ENCODE measurements at places on chromosomes 7 and 10. TPM values are rescaled to one million over a fixed set of nuclear protein-coding genes. Genes with fewer than 3 reads are reported as not detected.

GPER1 gene
- 0.56 TPM for total RNA-seq

DNA sequence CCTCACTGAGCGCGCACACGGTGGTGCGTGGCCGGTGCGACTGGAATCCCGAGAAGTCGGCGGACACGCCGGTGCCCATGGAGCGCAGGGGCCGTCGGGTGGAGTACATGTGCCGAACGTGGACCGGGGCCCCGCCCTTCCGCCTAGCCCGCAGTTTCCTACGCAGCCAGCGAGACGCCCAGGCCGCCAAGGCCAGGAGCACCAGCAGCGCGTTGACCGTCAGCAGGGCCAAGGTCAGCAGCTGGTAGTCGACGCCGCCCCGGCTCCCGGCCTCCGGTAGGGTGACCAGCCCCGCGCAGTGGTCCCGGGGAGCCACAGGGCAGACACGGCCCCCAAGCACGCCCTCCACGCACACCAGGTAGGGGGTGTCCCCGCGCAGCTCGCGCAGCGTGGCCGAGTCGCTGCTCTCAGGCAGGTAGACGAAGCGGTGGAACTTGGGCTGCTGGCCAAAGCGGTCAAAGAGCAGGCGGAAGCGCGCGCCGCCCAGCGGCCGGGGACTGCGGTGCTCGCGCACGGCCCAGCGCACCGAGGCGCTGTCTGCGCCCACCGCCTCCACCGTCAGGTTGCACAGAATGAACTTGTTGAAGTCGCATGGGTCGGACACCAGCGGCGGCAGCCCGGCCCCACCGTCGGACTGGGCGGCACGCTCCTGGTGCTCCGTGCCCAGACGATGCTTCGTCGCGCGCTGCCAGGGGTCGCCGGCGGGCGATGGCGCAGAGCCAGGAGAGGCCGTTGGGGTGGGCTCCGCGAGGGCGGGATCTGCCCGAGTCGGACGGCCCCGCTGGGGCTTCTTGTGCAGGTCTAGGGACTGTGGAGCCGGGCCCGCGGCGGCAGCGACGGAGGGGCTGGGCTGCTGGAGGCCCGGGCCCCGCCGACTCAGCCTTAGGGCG is 2.2 kb downstream of the TRIL start:
- peak; percentile 48 for DNase-seq

TUBB8 gene
- total RNA-seq: not detected

PITX3 gene
- 0.24 TPM for total RNA-seq

DNA sequence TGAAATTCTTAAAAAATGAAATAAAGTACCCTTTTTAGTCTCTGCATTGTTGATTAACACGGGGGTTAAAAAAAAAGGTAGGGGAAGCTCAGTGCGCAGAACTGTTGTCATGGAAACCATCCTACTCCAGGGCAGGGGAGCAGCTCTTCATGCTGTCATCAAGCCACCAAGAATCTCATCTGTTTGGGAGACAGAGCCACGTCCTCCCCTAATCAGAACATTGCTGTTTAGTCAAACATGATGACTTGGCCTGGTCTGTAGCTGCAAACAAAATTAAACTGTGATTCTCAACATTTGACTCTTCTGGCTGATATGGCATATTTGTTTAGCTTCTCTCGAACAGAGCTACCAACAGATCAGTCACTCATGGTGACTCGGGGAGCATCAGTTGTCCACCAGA is 254.4 kb upstream of the KLF14 start:
- DNase-seq: no peak

ZFAND4 gene
- total RNA-seq: 13.4 TPM

BICC1 gene
- total RNA-seq: not detected

DNA sequence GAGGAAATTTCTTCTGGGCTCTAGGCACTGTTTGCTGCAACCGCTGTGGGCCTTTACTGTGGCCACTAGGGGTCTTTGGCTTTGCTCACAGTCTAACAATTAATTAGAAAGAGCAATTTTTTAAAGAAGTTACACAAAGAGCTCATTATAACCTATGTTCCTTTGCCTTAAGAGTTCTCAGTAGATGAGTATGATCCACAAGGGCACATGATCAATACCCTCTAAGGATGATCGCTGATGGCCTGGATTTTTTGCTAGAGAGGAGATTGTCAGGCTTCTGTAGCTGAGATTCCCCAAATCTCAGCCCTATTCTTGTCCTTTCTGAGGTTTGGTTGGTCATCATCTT is 80.8 kb upstream of the RHOBTB1 start:
- no peak for DNase-seq

- no peak for DNase-seq
Observed at GRCh38 chr7:35019801-35020200, 17.5 kb downstream of the DPY19L1 start.

- DNase-seq: no peak
Observed at GRCh38 chr7:29432721-29433120, 130.9 kb upstream of the PRR15 start.

- no peak for DNase-seq
Observed at GRCh38 chr7:108083980-108084379, 46.2 kb downstream of the LAMB4 start.

DNA sequence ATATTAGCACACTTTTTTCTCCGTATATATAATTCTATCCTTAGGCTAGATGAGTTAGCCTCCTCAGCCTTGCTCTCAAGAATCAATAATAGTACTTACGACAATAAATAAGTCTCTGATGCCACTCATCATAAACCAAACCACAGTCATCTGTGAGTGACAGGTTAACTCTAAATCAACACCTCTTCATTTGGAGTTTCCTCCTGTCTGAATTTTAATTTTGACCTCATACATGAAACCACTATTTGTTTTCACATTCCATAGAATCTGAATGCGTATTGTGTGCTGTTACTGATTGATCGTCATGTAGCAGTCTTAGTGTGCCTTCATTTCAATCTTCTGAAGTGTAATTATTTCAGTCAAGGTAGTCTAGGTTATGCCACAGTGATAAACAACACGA is 85.8 kb downstream of the HGF start:
- DNase-seq: no peak

DNA sequence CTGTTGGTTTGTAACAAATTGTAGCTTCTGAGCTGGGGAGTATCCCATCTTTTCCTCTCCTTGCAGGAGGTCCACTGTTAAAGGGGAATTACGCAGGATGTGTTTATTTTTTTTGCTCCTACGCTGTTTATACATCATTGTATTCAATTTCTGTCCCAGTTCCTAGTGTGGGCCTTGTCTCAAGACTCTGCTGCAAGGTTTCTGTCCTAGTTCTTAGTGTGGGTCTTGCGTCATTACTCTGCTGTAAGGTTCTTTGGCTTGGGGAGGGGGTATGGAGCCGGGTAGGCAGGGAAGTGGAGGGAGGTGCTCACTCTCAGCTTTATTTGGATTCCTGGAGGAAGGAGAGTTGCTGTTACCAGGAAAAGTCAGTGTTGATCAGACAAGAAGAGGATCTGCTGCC is 64.0 kb upstream of the TRIM8 start:
- DNase-seq: no peak

GRCh38 chr10:22219308-22219707 is 1.5 kb upstream of the EBLN1 start:
- no peak for DNase-seq

DNA sequence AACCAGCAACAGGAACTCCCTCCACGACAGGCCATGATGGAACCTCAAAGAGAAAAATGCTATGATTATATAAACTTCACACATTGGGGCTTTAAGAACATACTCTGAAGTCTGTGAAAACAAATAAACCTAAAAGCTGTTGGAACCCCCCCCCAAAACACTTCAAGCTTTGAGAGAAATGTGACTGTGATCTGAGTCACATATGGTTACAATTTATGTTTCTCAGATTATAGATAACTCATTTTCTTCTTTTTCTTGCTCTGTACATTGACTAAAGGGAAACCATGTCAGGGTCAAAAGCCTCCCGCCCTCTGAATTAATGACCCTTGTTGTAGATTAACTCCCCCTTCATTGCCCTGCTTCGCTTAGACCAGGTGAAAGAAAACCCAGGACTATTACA is 15.8 kb downstream of the VOPP1 start:
- DNase-seq: no peak

NACAD gene
- 0.36 TPM for total RNA-seq

GRCh38 chr10:96693431-96693830 is 26.9 kb downstream of the PIK3AP1 start:
- no peak for DNase-seq

SSBP1 gene
- 126 TPM for total RNA-seq

TMEM196 gene
- total RNA-seq: not detected

- peak; percentile 23 for DNase-seq
Observed at GRCh38 chr10:88385601-88386203, 197.4 kb downstream of the RNLS start.

DNA sequence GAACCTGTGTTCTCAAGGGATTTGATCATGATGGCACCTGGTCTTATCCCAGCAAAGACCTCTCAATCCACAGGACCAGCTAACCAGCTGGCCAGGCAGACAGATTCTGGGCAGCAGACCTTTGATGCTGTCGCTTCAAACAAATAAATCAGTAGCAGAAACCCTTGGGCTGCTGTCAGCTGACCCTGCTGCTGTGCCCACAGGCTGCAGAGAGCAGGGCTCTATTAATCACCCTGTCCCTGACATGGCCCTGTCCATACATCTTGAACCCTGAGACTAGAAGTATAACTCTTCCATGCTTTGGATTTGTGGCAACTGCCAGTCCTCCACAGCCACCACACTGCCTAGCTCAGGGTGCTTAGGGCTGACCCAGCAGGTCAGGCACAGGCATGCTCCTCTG is 244.1 kb upstream of the PODXL start:
- DNase-seq: no peak

TMEM270 gene
- not detected for total RNA-seq

DNA sequence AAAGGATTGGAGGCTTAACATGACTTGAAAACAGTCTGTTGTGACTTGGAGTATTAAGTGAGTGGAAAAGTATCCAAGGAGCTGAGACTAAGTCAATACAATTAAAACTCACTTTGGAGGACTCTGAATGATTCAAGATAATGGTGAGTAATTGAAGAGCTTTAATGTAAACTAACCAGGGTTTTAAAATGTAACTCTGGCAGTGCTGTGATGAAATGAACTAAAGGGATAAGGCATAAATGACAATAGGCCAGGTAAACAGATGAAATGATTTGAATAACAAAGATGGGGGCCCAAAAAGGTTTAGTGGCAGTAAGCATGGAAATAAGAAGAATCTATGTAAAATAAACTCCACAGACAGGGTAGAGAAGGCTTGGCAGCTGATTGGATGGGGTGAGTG is 316.5 kb upstream of the CACNA2D1 start:
- DNase-seq: no peak

- no peak for DNase-seq
Observed at GRCh38 chr7:96017877-96018276, 245.5 kb downstream of the DYNC1I1 start.

GRCh38 chr7:34361663-34362250 is 296.3 kb upstream of the NPSR1 start:
- no peak for DNase-seq

GRCh38 chr7:155660758-155661093 is 16.3 kb downstream of the RBM33 start:
- no peak for DNase-seq

DNA sequence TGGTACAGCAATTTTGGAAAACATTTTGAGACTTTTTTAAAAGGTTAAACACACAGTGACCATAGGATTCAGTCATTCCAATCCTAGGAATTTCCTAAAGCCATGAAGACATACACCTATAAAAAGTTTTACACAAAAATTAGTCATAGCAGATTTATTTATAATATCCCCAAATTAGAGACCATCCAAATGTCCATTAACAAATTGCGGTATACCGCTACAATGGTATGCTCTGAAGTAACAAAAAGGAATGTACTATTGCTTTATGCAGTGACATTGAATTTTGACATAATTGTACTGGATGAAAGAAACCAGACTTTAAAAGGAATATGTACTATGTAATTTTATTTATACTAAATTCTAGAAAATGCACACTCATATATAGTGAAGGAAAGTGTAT is 362.8 kb downstream of the HGF start:
- no peak for DNase-seq

DNA sequence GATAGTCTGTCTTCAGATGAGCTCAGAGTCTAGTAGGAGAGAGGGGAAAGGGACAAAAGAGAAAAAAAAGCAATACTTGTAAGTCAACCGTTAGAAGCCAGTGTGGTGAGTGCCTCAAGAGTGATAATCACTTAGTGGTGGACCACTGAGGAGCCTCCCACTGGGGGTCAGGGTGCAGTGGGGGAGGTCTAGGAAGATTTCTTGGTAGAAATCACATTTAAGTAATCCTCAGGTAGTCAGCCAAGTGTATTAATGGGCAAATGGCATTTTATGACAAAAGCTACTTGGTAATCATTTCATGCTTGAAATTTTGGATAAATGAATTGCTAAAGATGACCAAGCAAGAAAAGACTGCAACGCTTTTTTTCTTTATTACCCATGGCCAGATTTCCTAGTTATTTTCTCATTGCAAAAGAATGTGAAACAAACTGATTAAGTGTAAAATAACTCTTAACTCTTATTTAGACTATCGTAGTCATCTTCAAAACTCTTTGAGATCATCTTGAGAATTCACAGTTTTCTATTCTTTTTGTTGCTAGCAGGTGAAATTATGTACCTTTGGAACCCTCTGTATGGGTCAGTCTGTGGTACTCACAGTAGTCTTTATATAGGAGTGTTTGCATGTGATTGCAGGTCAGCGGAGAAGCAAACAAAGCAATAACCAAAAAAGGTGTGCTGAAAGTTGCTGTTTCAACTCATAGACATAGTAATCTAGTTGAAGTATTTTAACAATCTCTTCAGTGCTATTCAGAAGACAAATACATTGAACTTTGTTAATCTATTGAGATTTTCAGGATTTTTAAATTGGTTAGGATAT is 63.9 kb downstream of the PPP1R9A start:
- DNase-seq: no peak

DNA sequence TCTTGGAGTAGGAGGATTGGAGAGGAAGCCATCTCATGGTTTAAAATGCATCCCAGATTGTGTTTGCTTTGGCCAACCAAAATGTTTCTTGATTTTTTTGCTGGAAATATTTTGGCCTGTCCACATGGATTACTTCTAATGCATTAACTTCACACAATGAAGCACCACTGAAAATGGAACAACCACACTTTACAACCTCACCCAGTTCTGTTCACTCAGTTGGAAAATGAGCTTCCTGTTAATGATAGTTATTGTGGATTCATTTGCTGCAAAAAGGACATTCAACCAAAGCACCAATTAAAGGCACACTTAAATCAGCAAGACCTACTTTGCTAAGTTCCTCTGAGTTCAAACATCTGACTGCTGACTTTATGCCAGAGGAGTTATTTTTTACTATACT is 11.3 kb upstream of the A1CF start:
- DNase-seq: no peak

DNA sequence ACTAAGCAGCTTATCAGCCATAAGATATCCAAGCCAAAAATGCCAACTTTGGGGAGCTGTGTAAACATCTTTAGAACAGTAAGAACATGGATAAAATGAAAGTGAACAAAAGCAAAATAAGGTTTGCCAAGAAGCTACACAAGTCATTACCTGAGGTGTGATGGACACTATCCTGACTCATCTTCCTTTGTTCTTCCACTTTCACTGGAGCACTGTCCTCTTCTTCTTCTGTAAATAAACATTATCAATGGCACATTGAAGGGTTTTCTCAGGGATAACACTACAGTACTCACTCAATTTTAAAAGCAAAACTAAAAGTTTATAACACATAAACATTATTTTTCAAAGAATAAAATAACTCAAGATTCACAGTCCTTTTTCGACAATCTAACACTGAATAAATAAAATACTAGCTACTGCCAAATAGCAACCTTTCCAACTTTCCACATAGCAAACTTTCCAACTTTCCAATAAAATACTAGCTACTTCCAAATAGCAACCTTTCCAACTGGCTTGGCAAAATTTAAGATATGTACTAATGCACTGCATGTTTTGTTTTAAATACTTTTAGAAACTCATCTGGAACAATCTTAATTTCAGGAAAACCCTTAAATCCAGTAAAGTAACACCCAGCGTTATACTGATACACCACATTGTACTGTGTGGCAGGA is 174.1 kb downstream of the SKAP2 start:
- no peak for DNase-seq

- peak; percentile 72 for DNase-seq
Observed at GRCh38 chr7:47945261-47946015, 2.8 kb downstream of the PKD1L1 start.

Measured in activated T-cell treated with anti-CD3 and anti-CD28 coated beads, Interleukin-2, amount 50 U/mL, for 72 hours (primary cell).